ENCODE measurements at places on chromosomes 13 and 19.
A peak's percentile ranks its signal among the peaks of the same experiment; 100 is the strongest.

DNA sequence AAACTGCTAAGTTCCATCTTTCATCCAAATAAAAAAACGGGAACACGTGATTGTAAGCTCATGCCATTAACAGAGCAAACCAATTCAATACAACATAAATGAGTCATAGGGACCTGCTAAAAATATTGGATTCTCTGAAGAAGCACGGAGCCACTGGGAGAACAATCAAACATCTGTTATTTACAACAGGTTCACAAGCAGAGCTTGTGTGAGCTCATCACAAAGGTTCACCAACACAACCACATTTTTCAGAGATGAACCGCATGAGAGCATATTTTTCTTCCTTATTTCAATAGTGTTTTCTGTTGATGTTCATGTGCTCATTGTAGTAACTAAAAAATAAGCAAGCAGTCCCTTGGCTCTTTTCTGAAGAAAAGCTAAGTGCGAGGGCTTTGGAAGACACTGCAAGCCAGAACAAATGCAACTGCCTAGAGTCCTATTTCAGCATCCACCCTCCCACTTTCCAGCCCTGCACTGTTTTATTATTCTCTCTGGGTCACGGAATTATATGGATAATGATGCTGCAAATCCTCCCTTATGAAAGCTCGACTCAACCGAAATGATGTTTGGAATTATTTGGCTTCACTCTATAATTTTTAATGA, 545.8 kb downstream of the LIG4 start:
- peak; percentile 4 for DNase-seq

DNA sequence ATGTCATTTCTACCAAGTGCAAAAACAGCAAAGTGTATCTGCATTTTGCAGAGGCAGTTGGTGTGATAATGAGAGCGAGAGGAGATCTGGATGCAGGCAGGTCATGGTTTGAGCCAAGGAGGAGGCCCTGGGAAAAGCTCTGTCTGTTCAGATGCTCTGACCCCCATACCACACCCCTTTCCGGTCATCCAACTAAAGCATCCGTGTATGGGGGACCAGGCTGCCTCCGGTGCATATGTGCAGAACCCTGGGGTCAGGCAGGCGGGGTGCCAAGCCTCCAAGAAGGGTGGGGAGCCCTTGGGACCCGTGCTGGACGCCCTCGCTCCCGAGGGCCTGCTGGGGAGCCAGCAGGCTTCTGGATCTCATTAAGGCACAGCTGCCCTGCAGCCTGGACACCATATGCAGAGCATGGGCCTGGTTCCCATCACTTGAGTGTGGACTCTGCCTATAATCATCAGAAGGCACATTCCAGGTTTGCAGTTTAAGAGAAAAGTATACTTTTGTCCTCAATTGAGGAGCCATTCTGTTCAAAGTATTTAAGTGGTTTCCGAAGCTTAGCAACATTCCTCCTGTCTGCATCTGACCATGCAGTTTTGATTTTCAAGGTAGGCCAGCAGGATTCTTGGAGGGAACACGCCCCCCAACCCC, 56.1 kb downstream of the ALOX5AP start:
- DNase-seq: peak; percentile 88

DNA sequence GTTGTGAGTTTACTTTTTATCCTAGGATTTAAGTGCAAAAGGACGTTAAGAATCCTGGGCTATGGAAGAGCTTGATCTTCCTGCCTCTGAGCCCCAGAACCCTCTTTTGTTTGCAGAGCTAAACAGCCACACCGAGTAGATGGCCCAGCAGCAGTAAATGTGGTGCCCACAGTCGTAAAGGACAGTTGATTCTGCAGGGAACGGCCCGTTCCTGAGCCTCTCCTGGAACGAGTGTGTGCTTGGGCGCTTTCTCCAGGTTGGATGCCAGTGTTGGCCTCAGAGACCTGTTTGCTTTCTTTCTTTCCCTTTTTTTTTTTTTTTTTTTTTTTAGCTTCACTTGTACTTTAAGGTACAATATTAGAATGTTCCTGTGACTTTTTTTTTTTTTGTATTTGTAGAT, 41.7 kb downstream of the SPATA13 start:
- DNase-seq: no peak

GRCh38 chr13:32309312-32310133, 5.6 kb downstream of the ZAR1L start:
- DNase-seq: no peak

DNA sequence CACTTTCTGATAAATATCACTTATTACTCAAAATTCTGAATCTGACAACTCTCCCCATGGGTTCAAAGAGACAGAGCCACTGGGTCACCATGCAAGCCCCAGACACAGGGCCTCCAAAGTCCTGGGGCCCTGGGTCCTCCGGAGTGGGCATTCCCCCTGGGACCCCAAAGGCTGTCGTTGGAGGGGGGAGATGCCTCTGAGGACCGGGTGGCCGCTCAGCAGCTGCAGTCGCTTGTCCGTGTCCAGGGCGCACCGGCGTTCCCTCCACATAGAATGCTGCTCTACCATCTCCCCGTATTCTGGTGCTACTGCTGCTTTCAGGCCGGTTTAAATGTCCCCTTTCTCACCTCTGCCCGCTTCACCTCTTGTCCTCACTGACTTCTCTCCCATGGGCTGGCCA, 246.1 kb downstream of the TEX29 start:
- no peak for DNase-seq

GRCh38 chr13:46595885-46596275, 42.9 kb downstream of the LRCH1 start:
- no peak for DNase-seq

GRCh38 chr13:77409412-77409811, 82.5 kb upstream of the MYCBP2 start:
- DNase-seq: no peak

DNA sequence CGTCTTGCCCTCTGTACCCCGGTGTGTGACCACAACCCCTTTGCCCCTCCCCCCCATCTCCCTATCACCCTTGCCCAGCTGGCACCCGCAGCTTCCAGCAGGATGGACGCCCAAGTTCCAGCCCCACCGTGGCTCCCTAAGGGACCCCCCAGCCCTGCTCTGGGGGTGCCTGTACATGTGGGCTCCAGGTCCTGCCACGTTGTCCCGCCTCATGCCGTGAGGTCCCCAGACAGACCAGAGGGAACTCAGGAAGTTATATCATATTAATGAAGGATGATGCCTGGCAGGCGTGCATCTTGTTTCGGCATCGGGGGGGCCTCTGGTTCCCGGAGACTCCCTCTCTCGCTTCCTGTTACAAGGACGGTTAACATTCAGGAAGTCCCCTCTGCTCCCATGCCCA, 1.6 kb upstream of the PTGIR start:
- DNase-seq: no peak

DNA sequence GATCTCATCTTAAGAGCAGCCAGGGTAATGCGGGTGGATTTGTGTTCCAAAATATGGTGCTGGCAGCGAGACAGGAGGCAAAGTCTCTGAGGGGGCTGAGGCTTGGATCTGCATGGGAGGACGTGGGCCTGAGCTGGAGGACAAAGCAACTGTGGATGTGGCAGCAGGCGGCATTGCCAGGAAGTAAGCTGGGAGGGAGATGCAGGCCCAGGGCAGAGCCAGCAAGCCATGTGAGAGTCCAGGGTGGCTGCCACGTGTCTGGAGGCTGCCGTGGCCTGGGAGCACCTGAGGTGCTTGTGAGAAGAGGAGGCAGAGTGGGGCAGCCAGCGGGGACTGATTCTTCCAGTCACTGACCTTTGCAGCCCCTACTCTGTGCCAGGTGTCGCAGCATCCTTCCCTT, 52.0 kb downstream of the DPF1 start:
- no peak for DNase-seq

GRCh38 chr13:40269086-40269485, 397.4 kb downstream of the FOXO1 start:
- peak; percentile 6 for DNase-seq

- no peak for DNase-seq
These were observed 1139.6 kb upstream of the PCDH9 start for GRCh38 chr13:68369739-68370138.
